Stimulated activated memory B cell treated with anti-CD40 and anti-IgM and Interleukin-4, amounts not matched to agents 10 μg/mL and 1 μg/mL and 100 μg/mL, for 72 hours (primary cell): ENCODE measurements at places on chromosomes 2 and 18.

- ATAC-seq, result no peak
Observed at GRCh38 chr18:51391731-51392130, 194.2 kb upstream of the MEX3C start.

- ATAC-seq, result no peak
Observed at GRCh38 chr2:38497670-38498037, 105.1 kb downstream of the HNRNPLL start.

GRCh38 chr2:188919824-188920223 lies 54.3 kb upstream of the COL3A1 start:
- no peak for ATAC-seq

GRCh38 chr2:10892316-10892715 lies 19.4 kb upstream of the KCNF1 start:
- no peak for ATAC-seq

DNA sequence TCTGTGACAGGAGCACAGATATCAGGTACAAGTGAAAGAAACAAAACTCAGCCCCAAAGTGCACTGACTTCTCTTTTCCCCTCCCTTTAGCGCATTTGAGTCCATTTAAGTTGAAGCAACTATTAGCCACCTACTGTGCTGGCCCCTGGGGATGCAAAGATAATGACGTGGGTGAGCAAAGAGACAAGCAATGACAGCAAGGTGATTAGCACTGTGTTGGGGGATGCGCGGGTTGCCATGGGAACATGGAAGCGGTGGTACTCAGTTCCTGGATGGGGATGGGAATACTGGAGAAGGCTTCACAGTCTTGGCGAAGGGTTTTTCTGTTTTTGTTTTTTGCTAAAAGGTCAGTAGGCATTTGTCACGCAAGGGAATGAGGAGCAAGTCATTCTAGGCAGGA lies 205.8 kb downstream of the LDLRAD4 start:
- no peak for ATAC-seq

DNA sequence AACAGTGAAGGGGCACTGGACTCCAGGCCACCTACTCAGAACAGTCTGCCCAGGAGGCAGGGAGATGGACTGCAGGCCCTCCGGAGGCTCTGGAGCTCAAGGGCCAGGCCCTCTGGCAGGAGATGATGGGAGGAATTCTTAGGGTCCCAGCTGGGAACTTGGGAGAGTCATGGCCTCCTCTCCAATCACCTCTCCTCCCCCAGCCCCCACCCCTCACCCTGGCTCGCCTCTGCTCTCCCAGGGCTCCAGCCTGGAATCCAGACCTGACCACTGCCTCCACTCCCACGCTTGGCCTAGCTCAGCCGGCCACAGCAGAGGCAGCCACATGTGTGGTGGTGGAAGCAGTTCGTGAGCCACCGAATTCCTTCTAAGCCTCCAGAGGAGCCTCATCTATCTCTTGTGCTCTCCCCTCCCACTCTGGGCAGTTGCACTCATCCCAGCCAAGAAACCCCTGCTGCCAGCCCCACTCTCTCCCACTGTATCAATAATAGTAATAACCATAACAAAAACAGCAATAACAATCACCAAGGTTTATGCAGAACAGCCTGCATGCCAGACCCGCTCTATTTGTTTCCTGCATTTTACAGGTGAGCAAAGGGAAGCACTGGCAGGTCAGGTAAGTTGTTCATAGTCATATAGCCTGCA lies 67.4 kb downstream of the TNS1 start:
- ATAC-seq, result no peak

- no peak for ATAC-seq
Observed at GRCh38 chr2:170214309-170214948, 36.5 kb downstream of the MYO3B start.

GRCh38 chr18:22701326-22701725 lies 231.8 kb upstream of the RBBP8 start:
- no peak for ATAC-seq

- no peak for ATAC-seq
Observed at GRCh38 chr2:77778917-77779316, 256.7 kb upstream of the LRRTM4 start.

DNA sequence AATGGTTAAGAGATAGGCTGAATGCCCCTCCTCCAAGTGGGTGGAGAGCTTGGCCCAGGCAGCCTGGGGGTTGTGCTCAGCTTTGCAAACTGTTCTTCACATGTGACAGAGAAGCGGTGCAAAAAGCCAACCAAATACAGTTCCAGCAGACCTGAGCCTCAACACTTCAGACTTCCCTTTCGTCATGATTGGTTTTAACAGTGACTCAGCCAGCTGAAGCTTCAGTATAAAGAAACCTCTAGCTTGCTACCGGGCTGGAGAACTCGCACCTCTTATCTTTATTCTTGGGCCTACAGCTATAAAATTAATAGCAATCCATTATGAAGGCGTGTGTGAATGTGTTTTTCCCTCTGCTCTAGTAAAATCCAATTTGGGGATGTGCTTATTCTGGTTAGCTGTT lies 20.0 kb downstream of the SETBP1 start:
- peak; percentile 89 for ATAC-seq

DNA sequence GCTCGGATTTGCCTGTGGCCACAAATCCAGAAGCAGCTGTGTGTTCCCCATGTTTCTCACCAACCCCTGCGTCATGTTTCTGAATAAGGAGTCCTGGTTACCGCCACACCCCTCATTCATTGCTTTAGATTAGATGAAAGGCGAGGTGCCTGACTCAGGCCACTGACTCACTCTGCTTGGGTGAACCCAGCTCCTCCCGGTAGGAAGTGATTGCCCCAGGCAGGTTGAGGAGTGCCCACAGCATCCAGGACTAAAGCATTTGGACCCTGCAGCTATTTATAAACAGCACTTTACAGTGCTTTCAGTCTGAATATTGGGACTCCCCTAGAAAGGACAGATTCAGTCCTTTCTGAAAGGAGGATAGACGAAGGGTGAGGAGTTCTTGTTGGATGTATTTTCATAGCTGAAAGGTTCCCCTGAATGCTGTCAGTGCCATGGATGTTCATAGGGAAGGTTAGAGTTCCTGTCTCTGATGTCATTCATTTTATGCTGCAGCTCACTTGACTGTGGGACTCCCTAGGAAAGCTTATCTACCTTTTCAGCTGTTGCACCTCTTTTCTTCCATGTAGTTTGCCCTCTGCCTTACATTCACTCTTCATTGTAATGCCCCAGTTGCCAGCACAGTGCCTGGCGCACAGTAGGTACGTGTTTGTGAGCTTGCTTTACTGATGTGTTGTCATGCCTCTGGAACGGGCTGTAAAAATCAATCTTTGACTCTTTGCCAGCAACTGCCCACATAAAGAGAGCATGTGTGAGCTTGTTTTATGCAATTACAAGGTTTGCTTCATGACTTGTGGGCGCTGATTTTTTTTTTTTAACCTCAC lies 14.9 kb downstream of the ITGA6 start:
- ATAC-seq, result no peak

- ATAC-seq, result no peak
Observed at GRCh38 chr2:146392631-146393030, 1452.2 kb upstream of the ACVR2A start.

DNA sequence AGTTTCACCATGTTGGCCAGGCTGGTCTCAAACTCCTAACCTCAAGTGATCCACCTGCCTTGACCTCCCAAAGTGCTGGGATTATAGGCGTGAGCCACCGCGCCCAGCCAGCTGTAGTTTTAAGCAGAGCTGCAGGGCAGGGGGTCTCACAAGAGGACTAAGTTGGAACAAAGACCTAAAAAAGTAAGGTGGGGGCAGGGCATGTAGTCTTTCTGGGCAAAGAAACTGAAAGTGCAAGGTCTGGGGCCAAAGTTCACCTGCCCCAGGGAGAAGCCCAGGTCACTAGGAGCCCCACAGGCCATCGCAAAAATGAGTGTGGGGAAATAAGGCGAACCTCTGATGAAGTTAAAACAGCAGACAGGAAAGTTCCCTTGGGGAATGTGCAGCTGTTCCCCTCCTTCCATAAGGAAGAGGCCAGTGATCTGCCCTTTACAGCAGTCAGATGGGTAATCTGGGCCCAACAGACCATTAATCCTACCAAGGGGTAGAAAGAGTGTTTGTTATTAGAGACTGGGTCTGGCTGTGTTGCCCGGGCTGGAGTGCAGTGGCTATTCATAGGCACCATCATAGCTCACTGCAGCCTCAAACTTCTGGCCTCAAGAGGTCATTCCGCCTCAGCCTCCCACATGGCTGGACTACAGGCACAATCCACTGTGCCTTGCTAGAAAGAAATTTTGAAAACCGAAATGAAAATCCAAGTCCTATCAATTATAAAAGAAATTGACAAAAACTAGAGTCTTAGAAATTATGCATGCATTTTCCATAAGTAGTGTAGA lies 2.8 kb downstream of the SCLY start:
- no peak for ATAC-seq

DNA sequence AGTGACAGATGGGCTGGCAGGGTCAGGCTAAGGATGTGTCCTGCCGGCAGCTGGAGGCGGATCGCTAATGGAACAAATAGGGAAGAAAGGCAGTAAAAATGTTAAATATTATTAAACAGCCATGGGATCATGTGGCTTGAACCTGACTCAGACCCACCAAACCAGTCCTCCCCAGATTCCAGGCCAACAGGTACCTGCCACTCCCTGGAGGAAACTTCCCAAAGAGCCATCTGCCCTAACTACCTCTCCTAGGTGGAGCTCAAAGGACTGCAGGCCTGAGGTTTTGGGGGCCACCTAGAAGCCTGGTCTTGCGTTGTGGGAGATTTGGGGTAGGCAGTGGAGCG lies 34.3 kb downstream of the CIB4 start:
- no peak for ATAC-seq

DNA sequence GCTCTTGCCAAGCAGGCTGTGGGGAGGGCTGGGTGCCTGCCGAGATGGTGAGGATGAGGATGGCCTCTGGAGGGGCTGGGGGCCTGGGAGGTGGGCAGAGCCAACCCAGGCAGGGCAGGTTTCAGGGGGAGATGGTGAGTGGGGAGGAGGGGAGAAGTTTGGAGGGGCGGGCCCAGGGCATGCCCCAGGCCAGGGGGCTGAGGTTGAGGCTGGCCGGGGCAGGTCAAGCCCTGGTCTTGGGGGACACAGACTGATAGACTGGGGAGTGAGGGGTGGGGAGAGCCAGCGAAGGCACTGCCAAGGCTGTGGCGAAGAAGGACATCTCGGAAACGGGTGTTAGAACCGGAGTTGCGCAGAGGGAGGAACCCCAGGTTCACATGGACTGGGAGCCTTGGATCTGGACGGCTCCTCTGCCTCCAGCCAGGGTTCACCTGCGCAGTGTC lies 12.6 kb downstream of the CAPN10 start:
- no peak for ATAC-seq

DNA sequence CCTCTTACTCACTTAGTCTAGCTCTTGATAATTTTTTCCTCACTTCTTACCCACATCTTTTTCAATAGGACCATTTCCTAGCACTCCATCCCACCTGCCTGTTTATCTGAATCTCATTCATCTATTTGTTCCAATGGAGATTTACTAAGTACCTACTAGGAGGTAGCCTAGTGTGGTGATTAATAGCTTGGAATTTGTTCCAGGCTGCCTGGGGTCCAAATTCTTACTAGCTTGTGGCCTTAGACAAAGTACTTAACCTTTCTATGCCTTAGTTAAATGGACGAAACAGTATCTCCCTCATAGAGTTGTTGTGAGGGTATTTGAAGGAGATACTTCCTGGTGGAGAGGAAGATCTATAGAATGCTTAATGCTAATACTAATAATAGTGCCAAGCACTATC lies 42.9 kb upstream of the SERTAD2 start:
- no peak for ATAC-seq

GRCh38 chr2:24972315-24972961 lies 683 bp upstream of the DNAJC27 start:
- no peak for ATAC-seq

- no peak for ATAC-seq
Observed at GRCh38 chr2:216292886-216293301, 79.4 kb downstream of the MARCHF4 start.

DNA sequence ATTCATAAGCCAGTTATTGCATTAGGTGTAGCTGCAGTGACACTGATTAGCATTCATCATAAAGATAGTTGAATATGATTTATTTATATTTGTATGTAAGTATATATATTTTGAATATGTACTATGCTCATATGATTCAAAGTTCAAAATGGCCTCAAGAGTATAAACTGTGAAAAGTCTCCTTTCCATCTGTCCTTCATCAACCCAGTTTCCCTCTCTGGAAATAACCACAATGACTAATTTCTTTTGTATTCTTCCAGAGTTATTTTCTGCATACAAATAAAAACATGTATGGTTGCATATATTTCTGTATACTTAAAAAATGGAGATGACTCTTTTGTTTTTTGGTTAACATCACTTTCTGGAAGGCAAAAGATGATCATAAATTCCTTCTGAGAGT lies 95.2 kb downstream of the CAMKMT start:
- ATAC-seq, result no peak

GRCh38 chr18:44796429-44797428 lies 116.0 kb downstream of the SETBP1 start:
- ATAC-seq, result no peak

- peak; percentile 44 for ATAC-seq
Observed at GRCh38 chr2:63049970-63050333, 678 bp upstream of the OTX1 start.

GRCh38 chr2:216151313-216152025 lies 42.3 kb downstream of the XRCC5 start:
- ATAC-seq, result no peak

- no peak for ATAC-seq
Observed at GRCh38 chr2:51103205-51103604, 71.3 kb upstream of the NRXN1 start.

GRCh38 chr18:48454261-48454757 lies 45.1 kb upstream of the ZBTB7C start:
- ATAC-seq, result no peak

GRCh38 chr2:74554820-74555531 lies 456 bp downstream of the DOK1 start:
- peak; percentile 74 for ATAC-seq

DNA sequence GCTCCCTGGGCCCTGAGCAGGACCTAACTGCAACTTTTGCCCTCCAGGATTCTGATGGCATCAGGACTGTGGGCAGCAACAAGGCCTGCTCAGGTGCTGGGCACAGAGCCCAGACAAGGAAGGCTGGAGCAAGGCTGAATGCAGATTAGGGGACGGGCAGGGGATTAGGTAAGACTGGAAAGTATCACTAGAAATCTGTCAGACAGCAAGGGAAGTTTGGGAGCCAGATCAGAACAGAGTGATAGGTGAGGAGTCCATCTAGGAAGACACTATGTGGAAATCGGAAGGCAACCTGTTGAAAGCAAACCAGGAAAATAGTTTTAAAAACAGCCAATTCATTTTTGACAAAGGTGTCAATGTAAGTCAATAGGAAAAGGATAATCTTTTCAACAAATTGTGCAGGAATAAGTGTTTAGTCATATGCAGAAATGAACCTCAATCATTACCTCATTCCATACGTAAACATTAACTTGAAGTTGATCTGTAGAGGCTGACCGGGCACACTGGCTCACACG lies 56.4 kb upstream of the STPG4 start:
- no peak for ATAC-seq

DNA sequence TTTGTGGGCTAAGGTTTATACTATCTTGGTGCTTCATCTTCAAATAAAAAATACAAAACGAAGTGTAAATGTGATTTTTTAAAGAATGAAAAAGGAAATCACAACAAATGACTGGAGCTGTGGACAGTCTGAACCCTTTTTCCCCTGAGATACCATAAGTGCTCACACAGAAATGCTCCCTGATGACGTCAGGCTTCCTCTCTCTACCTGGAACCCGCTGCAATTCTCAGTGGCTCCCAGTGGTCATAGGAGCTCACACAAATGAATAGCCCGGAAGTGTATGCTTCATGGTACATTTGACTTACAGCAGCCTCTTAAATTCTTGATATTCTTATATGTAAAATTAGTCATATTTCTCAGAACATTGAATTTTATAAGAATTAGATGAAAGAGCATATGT lies 249.7 kb upstream of the GYPC start:
- no peak for ATAC-seq

GRCh38 chr2:239461291-239462190 lies 60.7 kb upstream of the HDAC4 start:
- no peak for ATAC-seq

- ATAC-seq, result no peak
Observed at GRCh38 chr2:74882299-74882687, 48.4 kb downstream of the HK2 start.
